NCI-H1417 treated with DMSO at 0.1 percent for 48 hours (cell line): ENCODE measurements at places on chromosomes 2 and 18.

- DNase-seq: no peak
Observed at GRCh38 chr2:26503231-26503880, 25.4 kb upstream of the OTOF start.

DNA sequence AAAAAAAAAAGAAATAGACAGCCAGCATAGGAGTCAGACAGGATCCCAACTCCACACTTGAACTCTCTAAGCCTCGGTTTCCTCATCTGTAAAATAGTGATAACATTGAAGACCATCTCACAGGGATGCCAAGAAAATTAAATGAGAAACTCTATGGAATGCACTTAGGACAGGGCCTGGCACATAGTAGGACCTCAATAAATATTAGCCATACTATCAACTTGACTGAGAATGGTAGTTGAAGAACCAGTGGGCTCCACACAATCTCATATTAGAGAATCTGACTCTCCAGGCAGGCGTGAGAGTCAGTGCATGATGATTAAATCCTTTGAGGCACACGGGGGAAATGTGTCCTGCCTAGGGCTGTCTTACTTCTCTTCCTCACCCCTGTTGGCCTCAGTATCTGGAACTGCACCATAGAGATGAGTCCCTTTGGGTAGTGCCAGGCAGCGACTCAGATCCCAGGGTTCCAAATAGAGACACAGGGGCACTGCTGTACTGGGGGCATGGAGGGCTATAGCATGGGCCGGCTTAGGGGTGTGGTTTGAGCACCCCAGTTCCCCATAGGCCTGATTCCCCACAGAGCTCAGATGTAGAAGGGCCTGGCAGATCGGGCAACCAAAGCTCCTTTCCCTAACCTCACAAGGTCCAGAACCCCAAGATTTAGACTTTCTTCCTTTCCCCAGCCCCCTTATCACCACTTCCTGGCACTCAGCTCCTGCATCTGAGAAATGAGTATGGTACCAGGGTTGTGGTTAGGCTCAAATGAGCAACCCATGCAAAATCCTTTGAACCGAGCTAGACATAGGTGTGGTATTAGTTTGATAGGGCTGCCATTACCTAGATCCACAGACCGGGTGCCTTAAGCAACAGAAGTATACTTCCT, 51.3 kb upstream of the CAB39 start:
- no peak for DNase-seq

DNA sequence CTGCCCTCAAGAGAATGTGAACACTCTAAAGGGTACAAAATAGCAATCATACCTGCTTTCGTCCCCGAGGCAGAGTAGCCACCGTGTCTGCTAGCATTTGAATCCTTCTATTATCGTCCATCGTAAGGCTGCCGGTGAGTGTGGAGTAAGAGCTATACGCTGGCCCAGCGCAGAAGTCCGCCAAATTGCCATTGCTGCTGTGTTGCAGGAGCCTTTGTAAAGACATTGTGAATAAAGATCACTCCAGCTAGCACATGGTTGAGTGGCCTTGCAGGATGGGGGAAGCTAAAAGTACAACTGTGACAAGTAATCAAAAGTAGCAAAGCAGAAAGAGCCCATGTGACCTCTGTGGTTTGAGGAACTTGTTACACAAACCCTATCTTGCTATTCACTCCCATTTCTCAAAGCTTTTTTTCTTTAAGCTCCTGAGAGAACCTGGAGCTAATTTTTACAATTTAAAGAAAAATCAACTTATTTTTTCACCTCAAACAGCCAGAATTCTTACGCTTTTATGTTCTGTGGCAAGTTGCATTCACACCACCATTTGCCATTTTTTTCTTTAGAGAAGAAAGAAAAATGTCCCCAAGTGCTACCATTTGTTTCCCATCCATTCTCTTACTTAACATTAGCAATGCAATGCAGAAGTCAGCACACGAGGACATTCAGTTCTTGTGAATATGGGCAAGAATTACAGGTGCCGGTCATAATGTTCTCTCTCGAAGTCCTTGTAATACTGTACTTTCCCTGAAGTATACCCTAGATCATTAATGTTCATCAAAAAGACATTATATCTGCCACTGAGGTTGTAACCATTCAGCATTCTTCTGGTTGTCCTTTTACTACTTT, at the start of gene CYTIP:
CYTIP (minus strand) TSS at position 295 of the 846 bp plus-strand sequence; CDS start at position 226, 69 bp downstream.
- DNase-seq: no peak

DNA sequence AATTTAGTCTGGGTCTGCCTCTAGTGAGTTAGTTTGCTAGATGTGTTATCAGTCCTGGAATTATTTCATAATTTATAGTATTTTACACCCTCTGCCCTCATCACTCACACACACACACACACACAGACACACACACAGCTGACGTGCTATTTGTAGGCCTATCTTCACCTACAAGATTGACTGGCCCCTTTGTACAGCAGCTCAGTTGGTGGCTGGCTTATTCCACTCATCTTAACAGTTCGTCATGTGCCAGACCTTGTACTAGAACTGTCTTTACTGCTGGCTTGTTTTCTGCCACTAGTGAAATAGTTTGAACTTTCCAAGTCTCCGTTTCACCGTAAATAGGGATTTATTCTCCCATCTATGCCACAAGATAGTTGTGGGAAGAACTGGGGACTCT, 21.3 kb downstream of the CENPO start:
- DNase-seq: no peak

DNA sequence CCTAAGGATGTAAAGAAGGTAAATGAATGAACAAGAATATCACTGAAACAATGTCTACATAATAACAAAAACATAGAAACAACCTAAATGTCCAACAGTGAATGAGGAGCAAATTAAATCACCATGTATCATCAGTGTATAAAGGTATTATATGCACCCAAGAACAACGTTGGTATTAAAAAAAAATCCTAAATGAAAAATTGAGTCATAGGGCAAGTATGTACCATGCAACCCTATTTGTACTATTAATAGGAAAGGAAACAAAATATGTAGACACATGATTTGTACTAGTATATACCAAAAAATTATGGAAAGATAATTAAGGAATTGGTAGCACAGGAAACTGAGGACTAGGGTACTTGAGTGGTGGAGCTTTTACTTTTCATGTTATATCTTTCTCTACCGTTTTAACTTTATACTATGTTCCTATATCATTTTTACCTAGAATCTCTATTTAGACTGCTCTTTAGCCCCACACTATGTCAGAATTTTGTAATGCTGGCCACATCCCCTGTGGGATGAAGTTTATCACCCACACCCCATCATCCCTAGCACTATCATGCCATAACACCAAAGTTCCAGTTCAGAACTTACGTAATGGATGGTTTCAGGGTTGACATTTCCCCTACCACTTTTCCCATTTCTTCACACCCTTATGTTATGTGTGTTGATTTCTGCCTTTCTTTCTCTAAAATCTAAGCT, 25.6 kb downstream of the IKZF2 start:
- DNase-seq: no peak

DNA sequence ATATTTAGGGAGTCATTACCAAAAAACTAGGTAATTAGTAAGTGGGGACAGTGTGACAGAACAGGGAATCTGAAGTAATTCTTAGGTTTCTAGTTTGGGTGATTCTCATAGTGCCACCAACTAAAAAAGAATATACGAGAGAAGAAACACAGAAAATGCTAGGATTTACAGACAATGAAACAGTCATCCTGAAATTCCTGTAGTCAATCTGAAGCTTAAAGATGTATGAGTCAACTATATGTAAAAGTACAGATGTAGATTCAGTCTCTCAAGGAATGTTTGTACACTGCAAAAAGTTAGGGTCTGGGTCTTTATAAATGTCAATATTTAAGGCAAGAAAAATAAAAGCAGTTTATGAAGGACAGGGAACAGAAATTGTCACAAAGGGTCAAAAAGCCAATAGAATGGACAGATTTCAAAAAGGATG, 107.0 kb downstream of the STRN start:
- no peak for DNase-seq

GRCh38 chr2:159585622-159586021, 30.7 kb downstream of the BAZ2B start:
- DNase-seq: no peak

DNA sequence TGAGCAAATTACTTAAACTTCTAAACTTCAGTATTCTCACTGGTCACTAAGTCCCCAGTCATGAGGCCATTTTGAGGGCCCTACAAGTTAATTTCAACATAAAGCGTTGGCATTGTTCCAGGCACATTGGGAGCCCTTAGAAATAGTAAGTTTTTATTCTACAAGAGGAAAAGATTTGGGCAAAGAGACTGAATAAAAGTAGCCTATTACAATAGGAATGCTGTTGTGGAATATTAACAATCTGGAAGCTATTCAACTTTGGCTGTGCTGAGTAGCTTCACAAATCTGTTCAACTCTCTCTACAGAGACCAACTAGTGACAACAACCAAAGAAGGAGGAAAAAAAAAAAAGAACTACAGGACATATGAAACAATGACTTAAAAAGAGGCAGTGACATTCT, 1287.5 kb upstream of the NXPH2 start:
- no peak for DNase-seq

DNA sequence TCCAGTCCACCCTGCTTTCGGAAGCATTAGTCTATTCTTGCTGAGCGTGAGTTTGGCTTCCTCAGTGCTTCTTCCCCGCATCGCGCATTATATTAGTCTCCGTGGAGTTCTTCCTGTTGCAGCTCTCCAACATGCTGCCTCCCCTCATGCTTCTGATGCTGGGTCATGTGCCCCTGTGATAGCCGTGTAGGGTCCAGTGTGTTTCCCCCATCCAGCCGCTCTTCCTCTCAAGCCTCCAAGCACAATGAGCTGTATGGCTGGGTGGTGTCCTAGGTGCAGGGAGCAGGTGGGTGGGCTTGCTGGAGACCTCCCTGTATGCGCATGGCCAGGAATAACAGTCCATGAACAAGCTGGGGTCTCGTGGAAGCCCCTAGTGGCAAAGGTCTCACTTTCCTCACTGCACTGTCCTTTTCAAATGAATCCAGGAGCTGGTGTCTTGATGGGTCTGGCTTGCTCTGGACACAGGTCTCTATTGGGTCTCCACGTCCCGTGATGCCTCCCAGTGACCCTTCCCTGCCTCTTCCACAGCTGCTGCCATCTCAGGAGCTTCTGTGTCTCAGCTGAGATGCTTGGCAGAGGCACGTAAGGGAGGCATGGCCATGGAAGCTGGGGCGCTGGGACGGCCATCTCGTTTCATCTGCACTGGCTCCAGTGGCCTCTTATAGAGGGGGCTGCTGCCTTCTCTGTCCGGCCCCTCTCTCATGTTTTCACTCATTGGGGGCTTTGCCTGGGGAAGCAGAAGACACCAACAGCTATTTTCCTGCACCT, 54.8 kb upstream of the HDAC4 start:
- no peak for DNase-seq

DNA sequence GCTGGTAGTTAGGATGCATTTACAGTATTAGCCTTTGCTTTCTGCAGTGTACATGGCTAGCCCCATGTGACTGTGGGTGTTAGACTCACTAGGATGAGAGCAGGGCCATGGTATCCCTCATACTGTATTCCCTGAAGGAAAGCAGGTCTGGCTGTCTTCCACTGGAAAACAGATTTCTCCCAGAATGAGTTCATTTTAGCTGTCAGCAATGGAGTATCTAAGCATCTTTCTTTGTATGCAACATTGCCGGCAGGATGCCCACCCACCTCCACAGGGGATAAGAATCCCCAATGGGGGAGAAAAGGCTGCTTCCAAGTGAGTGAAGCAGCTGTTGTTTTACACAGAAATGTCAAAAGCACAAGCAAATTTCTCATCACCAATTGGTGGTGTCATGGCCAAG, 142.7 kb upstream of the KLHL14 start:
- DNase-seq: no peak

DNA sequence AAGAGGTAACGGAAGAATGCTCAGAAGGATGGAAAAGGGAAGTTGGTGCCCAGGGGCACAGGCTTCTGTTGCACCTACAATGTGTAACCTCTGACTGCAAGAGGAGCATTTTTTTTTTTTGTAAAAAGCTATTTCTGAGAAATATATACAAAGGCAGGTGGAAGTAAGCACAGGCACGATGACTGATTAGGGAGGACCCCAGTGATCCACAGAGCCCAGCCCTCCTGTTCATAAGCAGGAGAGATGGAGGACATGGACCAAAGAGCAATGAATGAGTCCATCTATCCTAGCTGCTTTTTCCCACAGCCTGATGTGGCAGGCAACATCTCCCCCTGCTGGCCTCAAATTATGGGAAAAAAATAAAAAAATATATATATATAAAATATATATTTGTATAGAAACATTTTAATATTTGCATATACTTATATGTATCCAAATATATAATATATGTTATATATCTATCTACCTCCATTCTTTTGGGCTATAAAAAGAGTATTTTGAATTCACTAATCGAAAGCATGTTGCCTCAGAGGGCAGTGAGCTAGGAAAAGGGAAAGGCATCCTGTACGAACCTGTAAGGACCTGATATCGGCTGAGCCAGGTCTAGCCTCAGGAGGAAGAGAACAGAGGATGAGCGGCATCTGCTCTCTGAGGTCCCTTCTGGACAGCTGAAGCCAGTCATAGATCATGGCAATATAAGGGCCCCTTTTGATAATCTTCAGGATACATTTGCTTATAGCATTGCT, 166.0 kb upstream of the STK17B start:
- DNase-seq: no peak

DNA sequence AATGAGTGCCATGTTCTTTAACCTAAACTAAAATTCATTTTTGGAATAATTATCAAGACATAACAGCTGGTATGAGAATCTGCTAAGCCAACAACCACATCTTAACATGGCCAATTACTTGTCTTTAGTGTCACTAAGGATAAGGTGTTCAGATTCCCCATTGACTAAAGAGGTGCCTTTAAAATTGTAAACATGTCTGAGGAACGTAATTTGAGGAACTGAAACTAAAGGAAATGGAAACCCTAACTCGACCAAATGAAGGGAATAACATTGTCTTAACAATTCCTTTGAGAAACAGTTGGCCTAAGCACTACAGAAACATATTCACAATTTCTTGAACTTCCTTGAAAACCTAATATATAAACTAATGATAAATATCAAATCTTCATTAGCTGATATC, 355.4 kb upstream of the GULP1 start:
- no peak for DNase-seq
